ENCODE measurements at places on chromosomes 12 and 14.

DNA sequence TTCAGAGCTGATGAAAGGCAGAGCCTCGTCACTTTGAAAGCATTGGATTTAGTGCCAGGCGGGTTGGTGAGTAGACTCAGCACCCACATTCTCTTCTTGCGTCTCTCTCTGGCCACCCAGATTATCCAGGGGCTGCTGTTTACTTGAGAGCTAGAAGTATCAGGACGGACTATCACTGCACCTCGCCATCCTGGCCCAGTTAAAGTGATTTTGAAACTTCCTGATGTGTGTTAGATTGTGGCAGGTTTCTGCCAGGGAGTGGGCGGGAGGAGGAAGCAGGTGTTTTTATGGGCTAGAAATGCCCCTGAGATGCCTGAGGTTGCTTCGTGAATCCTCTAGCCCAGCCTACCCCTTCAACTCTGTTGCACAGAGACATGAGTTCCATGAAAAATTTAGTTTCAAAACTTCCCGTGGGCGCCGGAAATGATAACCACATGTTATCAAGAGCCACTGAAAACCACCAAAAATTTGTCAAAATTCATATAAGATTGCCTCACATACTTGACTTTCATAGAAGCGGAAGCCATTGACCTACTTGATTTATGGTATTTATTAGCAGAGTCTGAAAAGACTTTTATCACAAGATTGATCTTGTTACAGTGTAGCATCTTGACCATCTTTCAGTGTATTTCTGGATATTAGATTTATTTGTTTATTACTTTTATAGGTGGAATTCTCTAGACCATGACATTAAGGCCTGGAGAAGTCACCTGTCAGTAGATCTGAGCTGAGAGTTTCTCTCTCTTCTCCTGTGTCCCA, 466.0 kb downstream of the RAD51B start:
- DNase-seq = no peak

GRCh38 chr14:22492622-22493542, 96.1 kb downstream of the DAD1 start:
- DNase-seq = no peak

GRCh38 chr12:8822298-8822697, at the start of gene A2ML1:
A2ML1 (plus strand) TSS chr12:8822621; CDS start chr12:8822652, 31 bp downstream.
- no peak for DNase-seq

- no peak for DNase-seq
Observed at GRCh38 chr14:105072381-105072861, 7.2 kb upstream of the GPR132 start.

DNA sequence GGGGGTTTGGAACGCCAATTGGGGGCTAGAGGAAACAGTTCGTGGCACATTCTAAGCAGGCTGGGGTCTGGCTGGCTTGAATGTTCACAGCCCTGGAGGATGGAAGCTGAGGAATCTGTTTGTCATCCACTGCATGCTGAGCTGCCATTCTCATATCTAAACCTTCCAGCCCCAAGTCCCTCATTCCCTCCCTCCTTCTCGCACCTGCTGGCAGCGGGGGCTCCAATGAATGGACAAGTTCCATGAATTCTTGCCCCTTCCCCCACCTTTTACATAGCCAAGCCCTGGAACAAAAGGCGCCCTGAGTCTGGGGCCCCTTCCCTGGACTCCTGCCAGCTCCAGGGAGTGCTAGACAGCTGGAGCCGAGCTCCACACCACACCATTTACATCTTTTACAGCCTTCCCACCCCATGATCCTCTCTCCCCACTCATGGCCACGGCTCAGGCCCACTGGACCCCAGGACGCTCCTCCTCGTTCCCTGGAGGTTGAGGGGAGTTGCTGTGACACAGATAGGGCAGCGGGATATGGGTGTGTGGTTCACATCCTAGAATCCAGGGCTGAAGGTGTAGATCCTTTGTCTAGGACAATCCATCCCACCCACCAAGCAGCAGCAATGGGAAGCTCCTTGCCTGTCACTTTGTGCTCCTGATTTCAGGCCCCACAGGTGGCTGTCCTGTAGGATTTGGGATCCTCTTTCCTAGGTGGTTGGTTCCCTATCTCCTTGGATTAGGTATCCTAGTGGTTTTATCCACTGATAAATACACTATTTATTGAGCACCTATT, 21.7 kb upstream of the VRTN start:
- no peak for DNase-seq

DNA sequence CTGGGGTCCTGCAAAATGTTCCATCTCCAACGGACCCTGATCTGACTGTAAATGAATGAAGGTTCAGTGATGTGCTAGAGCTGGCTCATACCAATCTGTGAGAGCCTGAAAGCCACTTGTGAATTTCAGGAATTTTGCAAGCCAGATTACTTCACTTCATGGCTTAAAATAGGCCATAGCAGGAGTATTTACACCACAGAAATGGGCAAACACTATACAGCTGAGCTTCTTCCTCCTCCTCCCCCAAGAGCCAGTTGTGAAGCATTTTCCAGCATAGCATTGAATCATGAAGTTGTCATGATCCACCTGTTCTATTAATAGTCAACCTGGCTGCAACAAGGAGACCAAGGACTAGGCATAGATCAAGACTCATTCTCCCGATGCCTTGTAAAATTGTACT, 141.3 kb upstream of the RASSF8 start:
- DNase-seq = no peak

GRCh38 chr12:57340104-57340503, 89.1 kb upstream of the STAC3 start:
- DNase-seq = peak; percentile 20

DNA sequence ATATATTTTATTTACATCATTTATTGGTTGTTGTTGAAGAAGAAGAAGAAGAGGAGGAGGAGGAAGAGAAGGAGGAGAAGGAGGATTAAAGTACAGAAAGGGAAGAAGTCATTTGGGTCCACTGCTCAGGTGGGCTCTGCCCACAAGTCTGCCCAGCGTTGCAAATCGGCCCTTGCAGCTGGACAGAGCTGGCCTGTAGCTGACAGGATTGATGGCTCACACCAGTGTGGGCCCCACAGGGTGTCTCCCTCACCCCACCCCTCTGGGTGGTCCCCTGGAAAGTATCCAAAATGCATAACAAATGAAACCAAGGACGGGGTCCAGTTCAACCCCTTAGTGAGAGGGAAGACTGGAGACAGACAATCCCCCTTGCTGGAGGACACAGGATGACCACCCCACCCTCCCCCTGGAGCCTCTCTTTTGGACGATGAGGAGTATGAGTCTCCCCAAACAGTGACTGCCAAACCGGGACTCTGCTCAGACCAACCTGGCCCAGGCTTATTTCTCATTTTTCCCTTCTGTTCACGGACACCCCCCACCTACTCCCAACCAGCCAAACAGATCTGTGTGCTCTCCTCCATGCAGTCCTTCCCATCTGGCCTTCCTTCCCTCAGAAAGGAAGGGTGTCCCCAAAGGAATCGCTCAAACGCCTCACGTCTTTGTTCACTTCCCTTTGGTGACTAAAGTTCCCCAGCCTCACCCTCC, 17.7 kb downstream of the DPF3 start:
- no peak for DNase-seq

- no peak for DNase-seq
Observed at GRCh38 chr12:107884769-107885694, 110.5 kb downstream of the ASCL4 start.

DNA sequence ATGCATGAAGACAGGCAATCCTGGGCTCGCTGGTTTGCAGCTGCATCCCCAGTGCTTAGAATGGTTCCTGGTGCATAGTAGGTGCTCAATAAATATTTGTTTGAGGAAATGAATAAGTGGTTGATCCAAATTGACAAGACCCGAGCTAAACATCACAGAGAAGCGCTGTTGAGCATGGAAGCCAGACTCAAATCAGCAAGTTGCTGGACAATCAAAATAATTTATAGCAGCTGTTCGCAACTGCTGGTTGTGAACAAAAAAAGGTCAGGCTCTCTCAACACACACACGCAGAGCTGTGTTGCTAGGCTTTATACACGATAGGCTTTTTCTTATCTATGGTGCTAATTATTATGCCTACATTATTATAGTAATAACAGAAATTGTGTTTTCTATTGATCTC, 190.2 kb downstream of the TBX5 start:
- no peak for DNase-seq

GRCh38 chr12:64808110-64808509, 16.3 kb upstream of the TBC1D30 start:
- DNase-seq = no peak

GRCh38 chr14:64296561-64296960, 2.4 kb upstream of the ESR2 start:
- no peak for DNase-seq

DNA sequence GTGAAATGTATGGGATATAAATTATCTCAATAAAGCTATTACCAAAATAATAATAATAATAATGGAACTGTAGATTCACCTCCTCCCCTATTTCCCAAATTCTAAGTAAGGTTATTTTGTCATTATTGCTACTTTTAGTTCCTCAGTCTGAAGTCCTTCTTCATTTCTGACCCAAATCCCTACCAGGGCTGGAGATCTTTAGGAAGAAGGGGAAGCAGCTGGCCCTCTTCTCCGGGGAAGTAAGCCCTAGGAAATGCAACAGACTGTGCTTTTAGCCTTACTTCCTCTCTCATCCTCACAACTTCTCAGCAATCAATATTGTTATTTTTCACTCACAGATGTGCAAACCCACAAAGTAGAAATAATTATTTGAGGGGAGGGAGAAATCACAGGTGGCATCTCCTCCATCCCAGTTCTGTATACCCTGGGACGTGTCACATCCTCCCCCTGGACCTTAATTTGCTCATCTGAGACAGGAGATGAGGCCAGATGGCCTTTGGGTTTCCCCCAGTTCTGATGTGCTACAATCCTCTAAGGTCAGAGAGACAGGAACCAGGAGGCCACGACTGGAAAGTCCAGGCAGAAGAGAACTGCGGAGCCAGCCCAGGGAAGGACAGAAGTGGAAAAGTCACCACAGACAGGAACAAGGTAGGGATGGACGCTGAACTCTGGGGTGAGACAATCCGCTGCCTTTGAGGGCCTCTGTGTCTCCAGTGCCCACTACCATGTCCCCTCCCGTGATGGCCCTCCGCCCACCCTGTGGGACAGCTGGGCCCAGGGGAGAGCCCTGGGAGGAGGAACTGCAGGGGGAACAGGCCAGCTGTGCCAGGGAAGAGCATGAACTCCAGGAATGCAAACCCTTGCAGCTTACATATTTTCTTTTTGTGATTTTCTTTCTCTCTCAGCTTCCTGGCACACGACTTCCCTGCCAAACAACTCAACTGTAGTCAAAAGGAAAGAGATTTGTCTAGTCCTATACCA, 10.6 kb upstream of the TNFRSF1A start:
- no peak for DNase-seq

DNA sequence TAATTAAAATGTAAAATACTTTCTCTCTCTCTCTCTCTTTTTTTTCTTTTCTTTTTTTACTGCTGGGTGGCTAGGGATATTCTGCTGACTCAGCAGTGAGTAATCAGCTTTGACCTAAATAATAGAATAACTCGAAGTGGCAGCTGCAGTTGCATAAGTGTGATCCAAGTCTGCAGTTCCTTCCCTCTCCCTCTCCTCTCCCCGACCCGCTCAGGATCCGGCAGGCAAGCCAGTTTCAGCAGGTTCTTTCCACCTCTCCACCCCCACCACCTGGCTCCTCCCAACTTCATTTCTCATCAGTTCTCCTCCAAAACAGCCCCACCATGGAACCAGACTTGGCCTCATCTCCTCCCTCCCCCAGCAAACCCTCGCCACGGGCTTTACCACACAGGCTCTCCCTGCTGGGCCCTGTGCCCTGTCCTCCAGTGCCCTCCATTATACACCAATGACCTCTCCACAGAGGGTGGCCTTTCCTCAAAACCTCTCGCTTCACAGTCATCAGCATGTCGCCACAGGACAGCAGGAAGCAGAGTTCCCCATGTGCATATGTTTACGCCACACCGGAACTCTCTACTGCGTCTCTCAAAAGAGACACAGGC, 22.4 kb downstream of the SLC7A8 start:
- DNase-seq = peak; percentile 24

DNA sequence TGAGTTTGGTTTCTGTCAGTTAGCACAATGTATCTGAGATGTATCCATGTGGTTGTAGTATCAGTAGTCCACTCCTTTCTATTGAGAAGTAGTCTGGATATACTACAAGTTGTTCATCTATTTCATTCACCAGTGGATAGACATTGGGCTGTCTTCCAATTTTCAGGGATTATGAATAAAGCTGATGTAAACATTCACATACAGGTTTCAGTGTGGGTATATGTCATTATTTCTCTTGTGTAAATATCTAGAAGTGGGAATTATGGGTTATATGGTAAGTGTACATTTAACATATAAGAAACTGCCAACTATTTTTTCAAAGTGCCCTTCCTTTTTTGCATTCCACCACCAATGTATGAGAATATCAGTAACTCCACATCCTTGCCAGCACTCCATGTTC, 35.9 kb downstream of the PHLDA1 start:
- DNase-seq = no peak

DNA sequence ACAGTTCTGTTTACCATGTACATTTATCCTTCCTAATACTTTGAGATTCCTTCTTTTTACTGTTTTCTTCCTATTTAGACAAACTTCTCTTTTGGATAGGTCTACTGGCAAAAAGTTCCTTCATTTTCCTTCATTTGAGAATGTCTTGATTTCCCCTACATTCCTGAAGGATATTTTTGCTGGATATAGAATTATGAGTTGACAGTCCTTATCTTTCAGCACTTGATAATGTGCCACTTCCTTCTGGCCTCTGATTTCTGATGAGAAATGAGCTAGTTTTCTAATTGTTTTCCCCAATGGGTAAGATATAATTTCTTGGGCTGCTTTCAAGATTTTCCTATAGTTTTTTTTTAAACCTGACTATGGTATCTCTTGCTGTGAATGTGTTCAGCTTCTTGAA, 75.6 kb downstream of the CEP83 start:
- no peak for DNase-seq

DNA sequence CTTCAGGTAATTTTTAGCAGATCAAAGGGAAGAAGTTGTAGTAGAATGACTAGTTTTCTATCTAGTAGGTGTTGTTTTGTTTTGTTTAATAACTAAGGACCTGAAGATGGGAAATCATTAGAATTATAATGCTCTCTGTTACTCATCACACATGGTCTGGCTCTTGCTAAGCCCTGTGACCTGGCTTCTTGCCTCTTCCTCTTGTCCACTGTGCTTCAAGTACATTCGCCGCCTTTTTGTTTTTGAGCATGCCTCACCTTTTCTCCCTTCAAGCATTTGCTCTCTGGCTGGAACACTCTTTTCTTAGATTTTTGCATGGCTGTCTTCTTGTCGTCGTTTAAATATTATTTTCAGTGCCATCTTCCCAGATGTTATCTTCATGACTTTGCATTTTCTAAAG, 47.7 kb downstream of the DAAM1 start:
- no peak for DNase-seq

- no peak for DNase-seq
Observed at GRCh38 chr14:68458253-68458652, 334.6 kb downstream of the ZFP36L1 start.

GRCh38 chr12:1351926-1352325, 242.5 kb downstream of the FBXL14 start:
- DNase-seq = no peak
